ENCODE measurements at places on chromosomes 5 and 9.

DNA sequence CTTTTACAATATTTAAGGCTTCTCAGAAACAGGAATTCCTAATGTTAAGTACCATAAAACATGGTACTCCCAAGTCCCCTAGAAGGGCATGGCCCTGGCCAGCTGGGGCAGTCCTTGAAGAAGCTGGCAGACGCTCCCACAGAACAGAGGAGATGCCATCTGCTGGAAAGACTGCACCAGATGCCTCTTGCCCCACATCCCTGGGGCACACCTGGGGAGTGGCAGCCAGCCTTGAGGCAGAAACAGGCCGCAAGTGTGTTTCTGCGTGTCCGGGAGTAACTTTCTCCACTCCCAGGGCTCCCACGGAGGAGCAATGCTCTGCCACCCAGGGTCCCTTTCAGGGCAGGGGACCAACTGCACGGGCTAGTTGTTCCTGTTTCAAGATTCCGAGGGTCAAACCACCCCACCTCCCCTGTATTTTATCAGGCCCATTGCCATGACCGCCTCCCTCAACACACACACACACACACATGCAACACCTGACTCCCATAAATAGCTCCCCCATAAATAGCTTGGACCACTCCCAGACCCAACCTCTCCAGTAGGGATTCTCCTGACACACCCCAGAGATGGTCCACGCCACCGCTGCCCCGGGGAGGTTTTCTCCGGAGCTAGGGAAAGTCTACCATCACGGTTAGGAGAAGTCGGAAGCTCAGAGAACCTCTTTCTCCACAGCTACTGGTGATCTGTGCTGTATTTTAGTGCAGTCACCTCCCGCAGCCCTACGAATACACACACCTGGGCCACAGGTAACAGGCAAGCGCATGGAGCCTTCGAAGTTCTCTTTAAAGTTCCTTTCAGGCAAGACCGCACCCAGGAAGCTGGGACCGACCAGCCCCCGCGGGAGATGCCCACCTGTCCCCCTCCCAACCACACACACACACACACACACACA is 1.5 kb downstream of the SPOCK1 start:
- DNase-seq, result no peak

DNA sequence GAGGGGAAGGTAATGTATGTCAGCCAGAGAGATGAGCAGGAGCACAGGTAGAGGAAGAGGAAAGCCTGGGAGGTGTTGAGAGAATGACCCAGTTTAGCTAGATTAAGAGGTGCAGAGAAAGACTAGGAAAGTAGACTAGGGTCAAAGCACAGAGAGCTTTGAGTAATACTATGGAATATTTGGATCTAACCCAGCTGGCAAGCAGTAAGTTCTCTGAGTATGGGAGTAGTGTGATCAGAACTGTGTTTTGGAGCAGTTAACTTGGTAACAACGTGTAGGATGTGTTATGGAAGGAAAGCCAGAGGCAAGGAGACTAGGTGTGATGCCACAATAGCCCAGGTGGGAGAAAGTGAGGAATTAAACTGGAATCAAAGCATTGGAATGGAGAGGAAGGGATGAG is 84.9 kb upstream of the PTGER4 start:
- DNase-seq, result no peak

- DNase-seq, result no peak
Measured at GRCh38 chr5:142202282-142202681, 93.7 kb downstream of the NDFIP1 start.

DNA sequence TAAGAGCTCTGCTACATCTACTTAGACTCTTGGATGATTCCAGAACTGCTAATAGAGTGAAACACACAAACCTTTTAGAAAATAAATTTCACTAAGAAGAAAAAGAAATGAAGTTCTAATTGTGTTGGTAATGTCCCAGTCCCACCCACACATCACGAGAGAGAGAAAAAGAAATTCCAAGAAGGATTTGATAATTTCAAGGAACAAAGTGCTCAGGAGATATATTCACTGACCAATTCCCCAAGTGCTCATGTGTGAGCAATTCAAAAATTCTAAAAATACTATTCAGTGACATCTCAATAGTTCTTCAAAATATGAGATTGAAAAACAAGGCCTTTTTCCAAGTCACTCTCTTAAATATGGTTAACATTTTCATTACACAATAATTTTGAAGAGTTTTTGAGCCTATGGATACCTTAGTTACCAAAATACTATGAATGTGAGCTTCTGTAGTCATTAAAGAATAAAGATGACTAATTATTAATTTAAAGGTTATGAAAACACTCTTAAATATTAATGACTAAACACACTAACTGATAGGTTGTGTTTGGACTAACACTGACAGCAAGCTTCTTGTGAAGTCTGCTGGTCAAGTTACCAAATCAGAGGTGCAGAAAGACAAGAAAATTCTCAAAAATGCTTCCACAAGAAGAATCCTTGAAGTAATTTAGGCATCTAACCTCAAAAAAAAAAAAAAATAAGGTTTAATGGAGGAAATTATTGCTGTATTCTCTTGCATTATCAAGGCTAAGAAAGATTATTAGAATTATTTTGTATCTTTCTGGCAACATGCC is 245.3 kb downstream of the PDE4D start:
- DNase-seq, result no peak

DNA sequence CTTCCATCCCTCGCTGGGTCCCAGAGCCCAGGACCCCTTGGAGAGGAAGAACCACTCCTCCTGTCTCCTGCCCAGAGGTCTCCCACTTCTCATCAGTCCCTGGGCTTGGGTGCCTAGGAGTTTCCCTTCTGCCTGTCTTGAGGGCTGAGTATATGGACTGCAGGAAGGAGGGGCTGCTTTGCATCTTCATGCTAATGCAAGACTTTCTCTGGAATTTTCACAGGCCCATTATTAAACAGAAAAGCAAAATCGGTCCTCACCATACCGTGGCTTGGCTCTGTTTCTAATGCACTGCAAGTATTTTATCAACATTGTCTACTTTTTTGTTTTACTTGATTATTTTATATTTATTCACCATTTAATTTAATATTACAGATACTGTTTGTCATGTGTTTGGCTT is 34.5 kb downstream of the TRIO start:
- DNase-seq, result no peak

- DNase-seq, result no peak
Measured at GRCh38 chr9:87665505-87665904, 60.4 kb upstream of the CTSL start.

- DNase-seq, result no peak
Measured at GRCh38 chr9:107188376-107188775, 94.7 kb upstream of the RAD23B start.

GRCh38 chr9:72464857-72465592 is 56.4 kb upstream of the TMC1 start:
- DNase-seq, result no peak

GRCh38 chr5:171640480-171640879 is 145.1 kb upstream of the SMIM23 start:
- no peak for DNase-seq

DNA sequence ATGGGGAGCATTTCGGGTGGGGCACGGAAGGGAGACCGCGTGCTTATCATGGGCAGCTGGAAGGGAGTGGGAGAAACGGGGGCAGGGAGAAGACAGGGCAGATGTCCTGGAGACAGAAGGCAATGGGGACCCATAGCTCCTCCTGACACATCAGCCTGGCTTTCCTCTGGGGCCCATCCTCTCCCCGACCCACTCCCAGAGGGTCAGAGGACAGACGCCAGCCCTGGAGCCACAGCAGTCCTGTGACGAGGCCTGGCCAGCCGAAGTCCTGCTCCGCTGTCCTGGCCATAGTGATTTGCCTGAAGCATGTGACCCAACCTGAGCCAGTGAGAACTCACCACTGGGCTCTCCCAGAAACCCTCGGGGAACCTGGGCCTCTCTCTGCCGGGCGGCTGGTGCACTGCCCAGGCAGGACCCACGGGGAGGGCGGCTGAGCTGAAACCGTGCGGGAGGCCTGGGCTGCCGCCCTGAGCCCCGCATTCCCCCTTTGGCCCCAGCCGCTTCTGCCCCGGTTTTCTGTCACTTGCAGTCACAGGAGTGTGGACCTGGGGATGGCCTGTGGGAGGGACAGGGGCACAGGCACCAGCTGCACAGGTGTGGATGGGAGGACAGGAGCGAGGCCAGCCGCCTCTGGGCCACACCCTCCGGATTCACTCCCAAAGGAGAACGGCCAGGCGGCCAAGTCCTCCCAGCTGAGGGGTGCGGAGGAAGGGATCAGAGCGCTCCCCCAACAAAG is 19.8 kb downstream of the ADAMTS2 start:
- no peak for DNase-seq

DNA sequence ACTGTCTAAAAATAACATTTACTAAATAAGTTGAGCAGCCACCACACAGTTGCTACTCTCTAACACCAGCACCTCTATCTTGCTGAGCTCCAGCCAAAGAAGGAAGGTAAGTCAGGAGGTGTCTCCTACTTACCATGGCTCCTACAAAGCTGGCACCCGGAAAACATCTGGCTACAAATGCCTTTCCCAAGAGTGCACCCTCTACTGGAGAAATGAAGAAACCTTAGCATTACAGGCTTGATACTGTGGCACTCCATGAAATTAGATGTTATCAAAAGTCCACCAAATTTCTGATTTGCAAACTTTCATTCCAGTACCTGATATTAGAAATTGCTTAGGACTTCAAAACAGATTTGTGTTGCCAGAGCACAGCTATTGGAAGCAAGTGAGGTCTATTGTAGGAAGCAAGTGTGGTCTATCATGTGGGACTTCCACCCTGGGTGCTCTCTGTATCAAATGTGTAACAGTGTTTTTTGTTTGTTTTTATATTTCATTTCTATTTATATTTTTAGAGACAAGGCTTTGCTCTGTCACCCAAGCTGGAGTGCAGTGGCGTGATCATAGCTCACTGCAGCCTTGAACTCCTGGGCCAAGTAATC is 25.7 kb upstream of the RFK start:
- DNase-seq, result no peak

DNA sequence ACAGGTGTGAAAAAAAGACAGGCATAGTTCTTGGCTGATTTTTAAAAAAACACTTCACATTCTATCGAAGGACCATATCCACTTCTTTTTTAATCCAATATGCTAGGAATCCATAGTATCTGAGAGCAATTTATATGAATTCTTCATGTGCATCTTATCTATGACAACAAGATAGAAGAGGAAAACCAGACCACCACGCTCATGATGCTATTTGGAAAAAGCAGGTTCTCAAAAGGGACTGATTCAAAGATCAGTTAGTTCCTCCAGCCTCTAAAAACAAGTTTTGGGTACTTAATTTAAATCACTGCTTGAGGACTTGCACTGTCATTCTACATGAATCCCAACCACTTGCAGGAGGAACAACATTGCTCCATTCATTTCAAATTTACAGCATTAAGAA is 6.3 kb downstream of the MEF2C start:
- no peak for DNase-seq

DNA sequence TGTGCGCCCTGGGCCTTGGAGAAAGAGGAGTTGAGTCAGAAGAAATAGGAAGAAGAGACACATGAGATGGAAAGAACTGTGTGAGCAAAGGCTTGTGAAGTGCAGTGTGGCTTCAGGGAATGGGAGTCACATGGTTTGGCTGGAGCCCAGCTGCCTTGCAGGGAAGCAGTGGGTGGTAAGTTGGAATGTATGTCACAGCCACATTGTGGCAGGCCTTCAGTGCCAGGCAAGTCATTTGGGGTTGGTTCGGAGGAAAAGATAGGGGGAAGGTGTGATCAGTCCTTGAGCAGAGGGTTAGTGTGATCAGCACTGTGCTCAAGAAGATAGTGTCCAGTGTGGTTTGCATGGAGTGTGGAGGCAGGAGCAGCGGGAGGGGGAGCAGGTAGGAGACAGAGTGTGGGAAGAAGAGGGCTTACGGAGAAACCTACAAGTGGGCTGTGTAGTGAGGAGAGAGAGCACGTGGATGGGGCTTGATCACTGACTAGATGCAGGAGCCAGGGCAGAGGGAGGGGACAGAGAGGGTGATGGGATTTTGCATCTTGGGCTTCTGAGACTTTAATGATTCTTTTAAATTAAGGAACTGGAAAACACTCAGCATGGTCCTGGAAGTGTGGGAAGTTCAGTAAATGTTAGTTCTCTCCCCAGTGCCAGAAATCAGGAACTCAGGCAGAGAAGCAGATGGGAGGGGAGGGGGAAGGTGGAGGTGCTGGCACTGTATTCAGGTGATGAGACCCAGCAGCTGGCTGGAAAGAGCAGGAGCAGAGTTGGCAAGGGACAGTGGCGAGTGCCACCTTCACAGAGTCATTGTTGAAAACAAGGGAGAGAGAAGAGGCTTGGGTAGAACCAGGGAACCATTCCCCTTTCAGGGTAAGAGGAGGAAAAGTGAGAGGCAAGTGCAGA is 46.6 kb downstream of the ARHGAP26 start:
- DNase-seq, result no peak

GRCh38 chr5:152379331-152379730 is 25.7 kb downstream of the NMUR2 start:
- DNase-seq, result no peak

- DNase-seq, result no peak
Measured at GRCh38 chr9:38048316-38048969, 20.6 kb downstream of the SHB start.

DNA sequence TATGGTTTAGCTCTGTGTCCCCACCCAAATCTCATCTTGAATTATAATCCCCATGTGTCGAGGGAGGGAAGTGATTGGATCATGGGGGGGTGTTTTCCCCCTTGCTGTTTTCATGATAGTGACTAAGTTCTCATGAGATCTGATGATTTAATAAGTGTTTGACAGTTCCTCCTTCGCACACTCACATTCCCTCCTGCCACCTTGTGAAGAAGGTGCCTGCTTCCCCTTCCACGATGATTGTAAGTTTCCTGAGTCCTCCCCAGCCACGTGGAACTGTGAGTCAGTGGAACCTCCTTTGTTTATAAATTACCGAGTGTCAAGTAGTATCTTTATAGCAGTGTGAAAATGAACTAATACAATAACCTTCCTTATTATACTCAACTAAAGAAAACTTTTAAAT is 24.3 kb upstream of the TEX10 start:
- no peak for DNase-seq

GRCh38 chr5:73157414-73158303 is 15.3 kb upstream of the TMEM174 start:
- no peak for DNase-seq

GRCh38 chr9:89387197-89387849 is 69.0 kb downstream of the SECISBP2 start:
- no peak for DNase-seq

- no peak for DNase-seq
Measured at GRCh38 chr9:89171231-89171630, 7.4 kb downstream of the SHC3 start.

DNA sequence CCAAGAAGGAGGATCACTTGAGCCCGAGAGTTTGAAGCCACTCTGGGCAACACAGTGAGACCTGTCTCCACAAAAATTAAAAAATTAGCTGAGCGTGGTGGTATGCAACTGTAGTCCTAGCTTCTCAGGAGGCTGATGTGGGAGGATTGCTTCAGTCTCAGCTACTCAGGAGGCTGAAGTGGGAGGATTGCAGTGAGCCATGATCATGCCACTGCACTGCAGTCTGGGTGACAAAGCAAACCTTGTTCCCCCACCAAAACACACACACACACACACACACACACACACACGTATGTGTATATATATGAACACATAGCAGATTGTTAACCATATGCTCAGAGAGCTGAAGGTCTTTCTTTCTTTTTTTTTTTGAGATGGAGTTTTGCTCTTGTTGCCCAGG is 157.5 kb upstream of the MAST4 start:
- no peak for DNase-seq

All from mesothelial cell of epicardium (in vitro differentiated cells).